ENCODE measurements at places on chromosomes 5 and 9.

DNA sequence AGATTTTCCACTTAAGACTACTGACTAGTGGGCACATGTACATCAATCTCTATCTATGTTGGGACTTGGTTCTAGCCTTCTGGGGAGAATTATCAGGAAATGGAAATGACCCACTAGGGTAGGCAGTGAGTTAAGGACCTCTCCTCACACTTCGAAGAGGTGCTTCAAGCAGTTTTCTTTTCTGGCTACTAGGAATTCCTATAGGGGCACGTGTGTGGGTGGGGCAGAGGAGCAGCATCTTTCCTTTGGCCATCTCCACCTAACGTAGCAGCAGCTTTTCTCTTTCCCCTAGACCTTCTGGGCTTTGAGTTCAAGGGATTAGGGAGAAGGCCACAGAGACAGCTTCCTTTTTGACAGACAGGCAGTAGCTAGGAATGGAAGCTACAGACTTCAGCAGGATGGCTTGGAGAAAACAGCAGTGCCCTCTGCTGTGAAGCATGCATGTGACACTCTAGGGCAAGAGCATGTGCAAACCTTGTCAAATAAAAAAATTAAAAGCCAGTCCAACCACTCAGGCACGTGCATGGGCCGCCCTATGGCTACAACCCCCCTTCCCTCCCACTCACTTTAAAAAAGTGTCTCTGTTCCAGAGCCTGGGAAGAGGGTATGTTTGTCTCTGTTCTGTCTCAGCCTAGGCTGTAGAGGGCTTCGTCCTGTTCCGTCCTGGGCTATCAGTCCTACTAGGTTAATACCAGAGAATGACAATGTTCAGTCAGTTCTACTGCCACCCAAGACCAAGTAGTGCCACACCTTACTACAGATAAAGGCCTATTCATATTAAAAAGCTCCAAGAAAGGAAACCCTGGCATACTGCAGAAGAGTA lies 8.7 kb upstream of the GFRA3 start:
- DNase-seq: peak; percentile 75

- DNase-seq: no peak
Observed at GRCh38 chr9:105357937-105358336, 89.9 kb upstream of the FSD1L start.

GRCh38 chr9:133528001-133528875 lies 3.5 kb upstream of the MYMK start:
- DNase-seq: no peak

DNA sequence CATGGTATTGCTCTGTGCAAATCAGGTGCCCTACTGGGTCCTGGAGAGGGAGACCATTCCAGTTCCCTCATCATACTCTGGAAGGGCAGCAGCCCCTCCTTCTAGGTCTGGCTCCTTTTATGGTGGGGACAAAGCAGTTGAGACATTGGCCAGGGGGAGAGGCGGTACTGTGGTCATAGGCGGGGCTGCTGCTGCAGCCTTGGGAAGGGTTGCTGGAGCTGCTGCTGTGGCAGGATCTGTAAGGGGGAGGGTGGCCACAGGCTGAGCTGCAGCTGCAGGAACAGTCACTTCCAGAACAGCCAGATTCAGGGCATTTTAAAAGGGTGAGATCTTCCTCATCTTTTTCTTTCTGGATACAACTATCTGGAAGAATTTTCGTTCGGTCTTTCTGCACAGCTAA lies 233.0 kb upstream of the SGCD start:
- peak; percentile 81 for DNase-seq
